ENCODE measurements at places on chromosomes 5 and 9.

GRCh38 chr9:109791003-109791677 is 11.1 kb downstream of the PALM2AKAP2 start:
- no peak for DNase-seq

DNA sequence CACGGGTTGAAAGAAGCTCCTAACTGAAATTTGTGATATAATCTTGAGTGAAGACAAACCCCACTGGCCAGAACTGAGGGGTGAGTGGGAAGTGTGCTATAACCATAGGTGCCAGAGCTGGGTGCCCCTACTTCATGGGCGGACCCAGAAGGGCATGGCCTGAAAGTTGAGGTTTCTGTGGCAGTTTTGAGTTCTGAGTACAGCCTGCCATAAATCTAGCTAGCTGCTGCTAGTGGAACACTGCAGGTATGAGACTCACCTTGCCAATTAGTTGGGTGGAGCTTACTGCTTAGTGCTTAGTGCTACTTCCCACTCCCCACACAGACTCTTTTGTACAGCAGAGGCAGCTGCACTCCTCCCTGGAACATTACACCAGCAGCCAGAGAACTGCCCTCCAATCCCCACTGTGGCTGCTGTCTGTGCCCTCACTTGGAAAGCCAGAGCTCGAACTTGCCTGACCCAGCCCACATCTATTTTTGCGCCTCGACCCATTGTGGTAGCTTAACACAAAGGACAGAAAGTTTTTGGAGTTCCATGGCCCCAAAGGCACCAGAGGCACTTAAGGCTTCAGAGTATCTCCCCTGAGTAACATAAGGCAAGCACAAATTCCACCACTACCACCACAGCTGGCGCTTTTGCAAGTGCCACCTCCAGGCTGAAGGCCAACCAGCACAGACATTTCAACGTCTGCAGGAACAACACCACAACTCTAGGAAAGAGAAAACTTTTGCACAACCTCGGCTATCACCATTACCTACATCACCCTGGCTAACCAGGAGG is 27.1 kb upstream of the PTGER4 start:
- DNase-seq, result no peak

- DNase-seq, result no peak
Observed at GRCh38 chr5:171989946-171990712, 16.3 kb downstream of the FBXW11 start.

GRCh38 chr9:79470954-79471353 is 100.8 kb upstream of the TLE4 start:
- DNase-seq, result no peak

DNA sequence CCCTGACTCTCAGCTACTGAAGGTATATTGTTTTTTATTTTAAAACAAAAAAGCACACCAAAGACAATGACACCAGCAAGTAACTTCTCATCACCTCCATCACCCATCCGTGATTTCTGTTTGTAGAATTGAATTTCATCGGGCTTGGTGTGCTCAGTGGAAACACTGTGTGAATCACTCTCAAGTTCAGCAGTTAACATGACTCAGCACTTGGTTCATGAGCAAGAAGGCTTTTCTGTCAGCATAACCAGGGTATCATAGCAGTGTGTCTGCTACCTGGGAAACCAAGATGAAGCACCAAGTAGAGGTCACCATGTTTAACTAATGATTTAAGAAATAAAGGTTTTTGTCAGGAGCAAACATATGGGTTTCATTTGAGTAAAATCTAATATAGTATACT is 123.7 kb downstream of the INSYN2B start:
- DNase-seq, result peak; percentile 86

- peak; percentile 51 for DNase-seq
Observed at GRCh38 chr5:124655251-124655917, 91.1 kb downstream of the ZNF608 start.

- no peak for DNase-seq
Observed at GRCh38 chr5:172453206-172453985, 929 bp downstream of the SH3PXD2B start.

GRCh38 chr9:136558373-136558772 is 12.5 kb upstream of the NOTCH1 start:
- DNase-seq, result no peak

DNA sequence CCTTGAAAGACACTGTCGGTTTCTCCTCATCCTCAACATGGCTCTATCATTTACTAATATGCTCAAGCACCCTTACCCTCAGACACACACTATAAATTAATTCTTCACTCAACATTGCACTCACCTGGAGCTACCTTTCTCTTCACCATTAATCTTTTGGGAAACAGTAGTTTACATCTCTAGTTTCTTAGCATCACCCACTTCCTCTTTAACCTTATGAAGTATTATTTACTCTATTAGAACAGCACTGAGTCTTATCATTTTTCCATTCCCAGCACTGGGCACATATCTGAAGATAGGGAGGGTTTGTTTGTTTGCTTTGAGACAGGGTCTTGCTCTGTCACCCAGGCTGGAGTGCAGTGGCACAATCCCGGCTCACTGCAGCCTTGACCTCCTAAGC is 213.5 kb downstream of the SMARCA2 start:
- DNase-seq, result no peak

- no peak for DNase-seq
Observed at GRCh38 chr5:153390569-153390968, 99.9 kb upstream of the GRIA1 start.

- no peak for DNase-seq
Observed at GRCh38 chr9:121783521-121784507, 132.4 kb downstream of the DAB2IP start.

DNA sequence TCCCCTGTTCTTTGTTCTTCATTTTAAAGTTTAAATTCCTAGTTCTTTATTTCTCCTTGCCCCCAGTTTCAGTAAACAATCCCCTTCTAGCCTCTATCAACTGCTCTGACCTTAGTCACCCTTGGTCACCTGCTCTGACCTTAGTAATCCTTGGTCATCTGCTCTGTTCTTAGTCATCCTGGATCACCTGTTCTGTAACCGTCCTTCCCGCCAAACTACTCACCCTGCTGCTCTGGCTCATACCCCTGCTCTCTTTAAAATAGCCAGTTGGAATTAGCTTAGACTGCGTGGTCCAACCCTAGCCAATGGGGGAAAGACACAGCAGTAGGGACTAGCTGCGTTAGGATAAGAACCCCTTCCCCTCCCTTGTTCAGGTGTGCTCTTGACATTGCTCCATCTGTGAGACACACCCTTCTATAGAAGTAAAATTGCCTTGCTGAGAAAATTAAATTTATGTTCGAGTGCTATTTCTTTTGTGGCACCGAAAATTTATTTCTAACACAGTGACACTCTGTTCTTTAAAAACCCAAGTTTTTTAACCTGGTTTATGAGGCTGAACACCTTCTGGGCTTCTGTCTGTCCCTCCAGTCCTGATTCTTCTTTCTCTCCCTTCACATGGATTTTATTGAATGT is 3.8 kb downstream of the PRRC1 start:
- no peak for DNase-seq

DNA sequence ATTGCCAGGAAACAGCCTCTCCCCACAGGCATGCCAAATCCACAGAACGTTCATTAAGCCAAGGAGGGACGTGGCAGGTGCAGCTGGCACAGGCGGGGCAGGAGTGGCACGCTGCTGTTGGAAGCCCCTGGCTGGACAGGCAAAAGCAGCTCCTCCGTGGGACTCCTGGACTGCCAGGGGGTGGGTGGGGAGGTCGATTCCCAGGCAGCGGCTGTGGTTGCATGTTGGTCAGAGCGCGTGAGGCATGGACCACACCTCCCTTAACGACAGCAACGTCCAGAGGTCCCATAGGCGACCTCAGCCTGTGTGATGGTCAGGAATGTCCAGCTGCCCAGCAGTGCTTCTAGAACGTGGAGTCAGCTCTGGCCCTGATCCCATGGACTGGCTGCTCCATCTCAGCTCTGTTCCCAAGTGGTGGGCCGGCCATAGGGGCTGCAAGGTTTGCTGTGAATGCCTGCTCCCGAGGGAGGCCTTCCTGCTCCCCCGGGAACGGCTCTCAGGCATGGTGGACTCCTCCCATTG is 6.9 kb downstream of the SLC6A19 start:
- DNase-seq, result no peak

GRCh38 chr5:98989727-98990126 is 60.9 kb upstream of the CHD1 start:
- DNase-seq, result no peak

DNA sequence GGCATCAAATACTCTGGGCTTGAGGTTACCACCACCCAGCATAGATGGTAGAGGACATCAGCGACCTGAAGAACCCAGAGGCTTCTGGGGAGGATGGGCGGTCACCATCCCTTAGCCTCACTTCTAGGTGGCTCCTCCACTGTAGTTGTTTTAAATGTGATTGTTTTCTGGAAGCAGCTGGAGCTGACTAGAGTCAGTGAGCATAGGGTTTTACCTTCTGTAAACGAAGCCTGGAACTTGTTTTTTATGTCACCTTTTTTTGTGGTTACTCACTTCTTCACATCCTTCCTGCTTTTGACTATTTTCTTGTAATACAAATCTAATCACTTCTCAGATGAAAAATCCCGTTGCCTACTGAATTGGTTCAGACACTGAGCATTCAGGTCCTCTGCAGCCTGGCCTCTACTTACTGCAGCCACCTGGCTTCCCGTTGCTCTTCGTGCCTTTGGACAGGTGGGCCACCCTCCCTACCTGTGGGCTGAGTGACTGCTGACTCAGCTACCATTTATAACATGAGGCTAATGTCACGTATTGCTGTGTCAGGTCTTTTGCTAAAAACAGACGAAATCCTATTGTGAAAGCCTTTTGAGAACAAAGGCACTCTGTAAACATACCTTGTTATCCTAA is 167.8 kb downstream of the MAN2A1 start:
- DNase-seq, result no peak

DNA sequence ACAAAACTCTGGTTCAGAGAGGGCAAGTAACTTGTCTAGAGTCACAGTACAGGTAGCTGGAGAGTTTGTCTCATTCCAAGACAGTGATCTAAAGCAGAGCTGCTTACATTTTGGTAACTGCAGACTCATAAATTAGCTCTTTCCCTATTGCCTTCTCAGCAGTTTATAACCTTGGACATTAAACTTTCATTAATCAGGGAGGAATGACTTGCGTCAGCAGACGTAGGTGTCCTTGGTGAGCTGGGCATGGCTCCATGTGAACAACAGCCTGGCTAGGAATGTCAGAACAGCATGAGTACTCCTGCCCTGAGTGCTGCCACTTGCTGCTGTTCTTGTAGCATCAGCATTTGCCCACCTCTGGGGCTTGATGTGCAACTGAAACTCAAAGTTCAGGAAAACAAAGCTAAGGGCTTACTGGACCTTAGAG is 2.2 kb upstream of the ALDOB start:
- DNase-seq, result no peak

GRCh38 chr9:34956648-34957047 is 1.4 kb upstream of the PHF24 start:
- no peak for DNase-seq

- DNase-seq, result no peak
Observed at GRCh38 chr5:78750281-78750680, 101.7 kb upstream of the LHFPL2 start.

DNA sequence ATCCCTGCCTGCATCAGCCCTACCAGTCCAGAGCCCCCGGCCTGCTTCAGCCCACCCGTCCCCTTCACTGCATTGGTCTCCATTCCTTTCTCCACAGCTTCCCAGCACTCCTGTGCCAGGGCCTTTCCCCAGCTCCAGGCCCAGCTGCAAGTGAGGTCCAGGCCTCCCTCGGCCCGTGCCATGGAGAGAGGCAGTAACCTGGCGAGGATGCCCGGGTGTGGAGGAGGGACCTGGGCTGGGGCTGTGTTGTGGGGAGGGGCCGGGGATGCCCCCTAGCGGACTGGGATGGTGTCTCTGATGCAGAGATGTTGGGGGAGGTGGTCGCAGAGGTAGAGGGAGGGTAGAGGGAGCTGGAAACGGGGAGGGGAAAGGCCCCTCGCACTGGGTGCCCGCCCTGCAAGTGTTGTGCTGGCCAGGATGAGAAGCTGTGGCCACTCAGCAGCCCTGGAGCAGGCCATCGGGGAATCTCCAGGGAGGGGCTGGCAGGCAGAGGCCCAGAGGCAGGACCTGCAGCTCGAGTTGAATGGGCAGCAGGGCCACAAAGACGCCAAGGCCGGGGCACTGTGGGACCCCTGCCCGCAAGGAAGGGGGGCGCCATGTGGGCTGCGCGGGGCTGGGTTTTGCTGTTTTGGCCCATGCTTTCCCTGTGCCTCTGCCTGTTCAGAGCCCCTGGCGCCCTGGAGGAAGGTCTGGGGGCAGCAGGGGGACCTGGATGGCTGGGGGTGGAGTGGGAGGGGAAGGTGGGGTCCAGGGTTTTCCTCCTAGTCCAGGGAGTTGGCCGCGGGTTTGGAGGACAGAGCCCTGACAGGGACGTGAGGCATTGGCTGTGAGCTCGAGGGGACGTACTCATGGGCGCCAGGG is 26.0 kb upstream of the NKD2 start:
- no peak for DNase-seq

- DNase-seq, result no peak
Observed at GRCh38 chr5:109403469-109403868, 6.3 kb downstream of the PJA2 start.

DNA sequence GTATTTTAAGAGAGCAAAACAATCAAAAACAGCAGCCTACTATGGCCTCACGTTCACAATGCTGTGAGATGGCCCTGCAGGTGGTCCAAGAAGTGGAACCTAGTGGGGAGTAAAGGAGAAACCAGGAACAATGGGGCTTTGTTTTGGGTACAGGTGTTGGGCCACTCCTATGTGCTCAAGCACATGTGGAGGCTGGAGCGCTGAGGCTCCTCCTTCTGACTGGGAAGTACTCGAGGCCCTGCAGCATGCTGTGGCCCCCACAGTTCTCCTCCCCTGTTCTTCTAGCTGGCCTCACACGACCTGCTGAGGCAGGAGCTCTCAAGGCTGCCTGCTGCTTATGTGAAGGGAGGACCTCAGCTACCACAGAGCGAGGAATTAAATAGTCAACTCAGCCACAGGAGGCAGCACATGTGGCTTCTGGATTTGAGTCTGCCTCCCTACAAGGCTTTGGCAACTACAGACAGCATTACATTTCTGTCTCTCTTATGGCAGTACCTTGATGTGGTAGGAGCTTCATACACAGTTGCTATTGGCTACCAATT is 482.3 kb downstream of the SPOCK1 start:
- DNase-seq, result no peak

DNA sequence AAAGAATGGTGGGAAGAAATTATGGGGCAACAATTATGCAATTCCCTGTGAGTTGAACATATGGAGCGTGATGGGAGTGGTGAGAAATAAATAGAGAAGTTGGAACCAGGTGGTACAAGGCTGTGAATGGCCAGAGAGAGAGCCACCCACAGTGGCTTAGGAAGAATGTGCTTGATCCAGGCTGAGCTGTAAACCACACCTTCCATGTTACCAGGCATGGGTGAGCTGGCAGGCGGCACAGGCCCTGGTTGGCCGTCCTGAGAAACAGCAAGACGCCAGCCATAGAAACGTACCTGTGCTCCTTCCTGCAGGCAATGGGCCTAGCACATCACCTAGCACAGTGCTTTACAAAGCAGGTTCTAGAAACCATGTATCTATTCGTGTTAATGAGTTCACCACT is 74.3 kb downstream of the EPB41L4B start:
- no peak for DNase-seq

DNA sequence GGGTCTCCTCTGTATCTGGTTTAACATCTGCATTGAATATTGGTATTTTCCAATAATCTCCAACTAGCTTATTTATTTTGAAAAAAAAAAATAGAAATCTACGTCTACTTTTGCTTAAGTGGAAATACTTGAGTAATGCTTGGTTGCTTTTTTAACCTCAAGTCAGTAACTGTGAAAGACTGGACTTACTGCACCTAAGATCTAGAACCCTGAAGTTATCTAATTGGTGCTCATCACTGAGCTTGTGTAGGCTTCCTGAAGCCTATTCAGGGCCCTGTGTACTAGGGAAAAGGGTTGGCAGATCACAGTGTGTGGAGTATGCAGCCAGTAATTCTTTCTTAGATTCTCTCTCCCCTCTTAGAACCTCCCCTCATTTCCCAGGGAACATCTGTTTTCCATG is 16.2 kb downstream of the SLC1A1 start:
- no peak for DNase-seq

GRCh38 chr9:32783168-32783891 is at the start of gene TMEM215:
Gene TMEM215, plus strand, starts transcription at chr9:32783540. Its CDS starts 644 bp downstream, at chr9:32784184.
- DNase-seq, result no peak

All from fibroblast of the aortic adventitia (primary cell).